Activated B cell treated with CpG ODN at 0.5 μM for 24 hours (primary cell): ENCODE measurements at places on chromosomes 7 and 10. TPM values are rescaled to one million over a fixed set of nuclear protein-coding genes. Genes with fewer than 3 reads are reported as not detected.

The WDR37 gene
- 16.2 and 20.0 TPM in 2 replicates for total RNA-seq

The CALHM3 gene
- not detected in 2 replicates for total RNA-seq

DNA sequence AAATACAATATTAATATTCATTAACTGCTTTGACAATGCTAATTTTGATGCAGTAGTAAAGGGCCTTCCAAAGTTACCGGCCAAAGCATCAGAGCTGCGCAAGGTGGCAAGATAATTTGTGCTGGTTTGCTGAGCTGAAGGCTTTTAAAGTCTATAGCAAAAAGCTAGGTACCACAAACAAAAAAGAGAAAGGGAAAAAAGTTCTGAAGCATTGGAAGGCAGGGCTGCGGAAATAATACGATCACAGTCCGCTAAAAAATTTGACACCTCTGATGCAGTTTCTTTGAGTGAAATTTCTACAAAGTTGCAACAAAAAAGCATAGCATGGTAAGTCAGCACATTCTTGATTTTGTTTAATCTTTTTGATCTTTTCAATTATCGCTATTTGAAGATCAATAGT lies 175.6 kb downstream of the TCF7L2 start:
- no peak for DNase-seq

DNA sequence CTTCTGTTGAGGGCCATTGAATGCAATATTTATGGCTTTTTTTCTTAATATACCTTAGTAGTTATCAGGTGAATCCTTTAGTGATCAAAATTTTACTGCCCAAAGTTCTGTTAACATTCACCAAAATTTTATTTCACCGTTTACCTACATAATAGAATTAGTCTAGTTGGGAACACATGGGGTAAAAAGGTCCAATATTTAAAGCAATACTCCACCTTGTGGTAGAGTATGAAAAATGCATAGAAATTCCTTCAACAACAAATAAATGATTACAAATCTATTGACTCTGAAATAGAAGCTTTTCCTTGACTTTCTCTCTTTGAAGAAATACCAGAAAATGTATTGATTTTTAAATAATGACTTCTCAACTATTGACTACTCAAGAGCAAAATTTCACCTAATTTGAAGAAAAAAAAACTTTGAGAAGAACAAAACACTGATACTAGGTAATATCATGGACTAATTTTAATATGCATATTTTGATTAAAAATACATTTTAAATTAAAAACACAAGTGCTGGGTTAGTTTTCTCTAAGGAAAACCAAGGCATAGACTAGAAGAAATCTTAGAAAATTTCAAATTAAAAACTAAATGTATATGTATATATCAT lies 43.3 kb downstream of the POLR1F start:
- DNase-seq, result no peak

GRCh38 chr10:5583525-5584175 lies 58.9 kb downstream of the CALML3 start:
- DNase-seq, result no peak

The VENTX gene
- total RNA-seq, result 0.13 TPM in 1 of 2 replicates, not detected in the other

The MMS19 gene
- 83.0 and 89.2 TPM in 2 replicates for total RNA-seq

The GIMAP8 gene
- total RNA-seq, result 0.22 TPM in 1 of 2 replicates, not detected in the other

The FAM171A1 gene
- 0.05 TPM in 1 of 2 replicates, not detected in the other for total RNA-seq

The NPTX2 gene
- total RNA-seq, result 0.15 TPM in 1 of 2 replicates, not detected in the other

DNA sequence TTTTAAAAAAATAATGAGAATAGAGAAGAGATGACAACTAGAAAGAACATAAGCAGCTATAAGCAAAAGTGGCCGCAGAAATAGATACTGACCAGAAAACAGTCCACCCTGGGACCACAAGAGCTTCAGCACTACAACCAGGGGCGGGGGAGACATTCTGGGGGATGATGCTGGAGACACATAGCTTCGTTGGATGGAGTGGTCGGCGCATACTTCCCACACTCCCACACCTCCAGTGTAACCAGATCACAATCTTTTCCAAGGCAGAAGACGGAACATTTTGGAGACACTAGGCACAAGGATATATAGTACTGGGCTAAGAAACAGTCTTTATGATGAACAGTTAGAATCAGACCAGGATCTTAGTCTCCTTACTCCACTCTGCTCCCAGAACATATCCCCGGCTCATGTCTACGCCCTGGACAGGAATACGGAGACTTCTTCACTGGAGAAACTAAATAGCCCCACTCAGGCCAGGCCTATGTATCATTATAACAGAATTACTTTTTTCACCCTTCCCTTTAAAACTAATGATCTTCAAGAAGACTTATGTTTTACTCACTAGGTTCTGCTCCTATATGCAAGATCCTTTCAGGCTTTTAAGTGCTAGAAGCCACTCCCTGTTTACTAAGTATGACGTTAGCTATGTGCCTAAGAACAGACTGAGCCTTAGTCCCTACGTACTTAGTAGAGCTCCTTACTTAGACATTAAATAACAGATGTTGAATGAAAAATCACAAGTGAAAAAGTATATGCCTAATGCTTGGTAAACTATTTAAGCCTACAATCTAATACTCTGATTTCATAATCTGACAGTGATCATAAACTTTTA lies 169.6 kb downstream of the SRPK2 start:
- DNase-seq, result no peak

The NUTM2E gene
- 0.44 and 0.58 TPM in 2 replicates for total RNA-seq

GRCh38 chr10:86647773-86648703 lies 6.3 kb upstream of the OPN4 start:
- no peak for DNase-seq

GRCh38 chr7:29375641-29376562 lies 181.3 kb downstream of the CHN2 start:
- no peak for DNase-seq

DNA sequence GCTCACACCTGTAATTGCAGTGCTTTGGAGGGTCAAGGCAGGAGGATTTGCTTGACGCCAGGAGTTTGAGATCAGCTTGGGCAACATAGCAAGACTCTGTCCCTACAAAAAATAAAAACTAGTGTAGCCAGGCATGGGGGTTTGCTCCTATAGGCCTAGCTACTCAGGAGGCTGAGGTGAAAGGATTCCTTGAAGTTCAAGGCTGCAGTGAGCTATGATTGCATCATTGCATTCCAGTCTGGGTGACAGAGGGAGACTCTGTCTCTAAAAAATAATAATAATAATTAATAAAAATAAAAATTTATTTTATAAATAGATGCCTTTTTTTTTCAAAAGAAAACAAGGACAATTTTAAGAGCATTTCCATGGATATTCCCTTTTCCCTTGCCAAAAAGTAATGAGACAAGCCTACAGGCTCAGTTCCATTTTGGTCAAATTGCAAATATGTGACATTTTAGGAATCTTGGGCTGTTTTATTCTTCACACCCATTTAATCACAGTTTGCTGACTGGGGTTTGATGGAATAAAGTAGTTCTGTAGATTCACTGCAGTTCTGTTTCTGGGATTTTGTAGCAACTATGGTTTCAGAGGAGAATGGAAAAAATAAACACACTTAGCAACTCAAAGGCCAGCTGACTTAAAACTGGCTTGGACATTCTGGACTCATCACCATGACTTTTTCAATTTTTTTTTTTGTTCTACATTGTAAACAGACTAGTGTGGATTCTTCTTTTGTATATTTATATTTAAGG lies 48.4 kb upstream of the ARHGAP21 start:
- no peak for DNase-seq
